Fibroblast of the aortic adventitia (primary cell): ENCODE measurements at places on chromosomes 6 and 20. TPM values are rescaled to one million over a fixed set of nuclear protein-coding genes. Genes with fewer than 3 reads are reported as not detected.
A peak's percentile ranks its signal among the peaks of the same experiment; 100 is the strongest.

- peak; percentile 67 for DNase-seq
Measured at GRCh38 chr6:79188885-79189480, 45.5 kb downstream of the HMGN3 start.

- DNase-seq: no peak
Measured at GRCh38 chr6:25447570-25447929, 168.4 kb downstream of the CARMIL1 start.

- DNase-seq: no peak
Measured at GRCh38 chr6:24833711-24834386, 35.1 kb upstream of the ARMH2 start.

GRCh38 chr20:843912-844311 lies 10.4 kb downstream of the FAM110A start:
- DNase-seq: no peak

GRCh38 chr6:150266963-150267685 lies 101.7 kb upstream of the IYD start:
- DNase-seq: peak; percentile 83

DNA sequence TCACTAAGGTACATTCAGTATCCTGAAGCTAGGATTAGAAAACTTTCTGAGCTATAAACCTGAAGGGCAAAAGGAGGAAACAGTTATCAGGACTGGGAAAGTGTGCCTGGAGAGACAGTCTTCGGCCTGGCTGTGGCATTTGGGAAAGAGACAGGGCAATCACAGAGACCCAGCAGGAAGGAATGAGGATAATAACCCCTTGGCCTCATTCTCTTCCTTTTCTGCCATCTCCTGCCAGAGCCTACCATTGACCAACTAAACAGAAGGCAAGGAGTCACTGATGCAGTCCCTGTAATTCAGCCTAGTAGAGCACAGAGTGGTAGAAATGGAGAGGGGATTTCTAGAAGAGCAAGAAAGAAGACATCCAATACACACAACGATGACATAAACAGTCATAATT lies 359.4 kb downstream of the HDGFL1 start:
- DNase-seq: no peak

DNA sequence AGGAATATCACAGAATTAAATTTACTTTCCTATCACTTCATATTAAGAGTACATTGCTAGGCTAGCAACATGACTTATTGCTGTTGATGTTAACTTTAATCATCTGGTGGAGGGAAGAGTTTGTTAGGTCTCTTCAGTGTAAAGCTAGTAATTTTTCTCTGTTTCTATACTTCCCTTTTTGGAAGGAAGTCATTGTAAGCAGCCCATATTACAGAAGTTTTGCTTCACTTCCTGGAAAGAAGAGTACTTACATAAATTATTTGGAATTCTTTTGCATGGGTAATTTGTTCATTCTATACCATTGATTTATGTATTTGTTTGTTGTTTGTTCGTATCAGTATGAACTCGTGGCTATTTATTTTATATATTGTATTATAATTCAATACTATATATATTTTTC lies 405.2 kb downstream of the RFPL4B start:
- no peak for DNase-seq

DNA sequence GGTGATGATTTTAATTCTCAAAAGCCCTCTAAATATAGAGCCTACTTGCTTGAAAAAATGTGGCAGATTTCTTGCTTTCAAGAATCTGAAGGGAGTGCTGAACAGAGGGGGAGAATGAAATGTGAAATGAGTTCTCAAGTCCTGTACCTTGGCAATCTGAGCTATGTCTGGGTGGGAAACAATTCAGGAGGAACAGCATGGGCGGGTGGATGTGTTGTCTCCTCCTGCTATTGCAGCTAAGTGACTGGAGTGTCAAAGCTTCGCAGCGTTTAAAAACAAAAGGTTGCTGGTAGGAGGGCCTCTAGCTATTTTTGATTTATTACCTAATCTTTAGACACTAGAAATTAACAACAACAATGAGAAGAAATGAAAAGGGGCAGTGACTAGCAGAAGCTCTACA lies 102.5 kb upstream of the ARG1 start:
- DNase-seq: no peak

GRCh38 chr20:17534077-17534476 lies 2.9 kb upstream of the BFSP1 start:
- DNase-seq: no peak

DNA sequence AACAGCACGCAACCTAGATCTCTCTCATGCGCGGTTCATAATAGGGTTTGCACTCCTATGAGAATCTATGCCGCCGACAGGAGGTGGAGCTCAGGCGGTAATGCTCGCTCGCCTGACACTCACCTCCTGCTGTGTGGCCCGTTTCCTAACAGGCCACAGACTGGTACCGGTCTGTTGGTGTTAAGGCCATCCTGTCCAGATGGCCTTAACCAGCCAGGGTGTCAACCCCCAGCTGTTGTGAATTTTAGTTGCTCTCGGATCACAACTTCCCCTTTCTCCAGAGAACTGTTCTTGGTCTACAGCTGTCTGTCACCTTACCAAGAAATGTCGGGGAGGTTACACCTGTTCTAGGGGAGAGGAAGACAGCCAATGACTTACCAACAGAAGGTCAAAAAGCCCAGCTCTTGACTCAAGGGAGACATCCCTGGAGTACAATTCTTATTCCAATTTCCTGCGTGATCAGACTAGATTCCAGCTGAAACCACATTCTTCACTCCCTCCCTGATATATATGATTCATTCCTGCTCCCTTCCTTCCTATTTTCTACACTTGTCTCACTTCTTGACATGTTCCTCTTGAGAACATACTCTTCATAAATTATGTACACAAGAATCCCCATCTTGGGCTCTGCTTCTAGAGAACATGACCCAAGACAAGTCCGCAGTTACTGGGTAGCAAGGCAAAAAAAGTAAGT lies 23.1 kb upstream of the DNAAF9 start:
- no peak for DNase-seq

- peak; percentile 73 for DNase-seq
Measured at GRCh38 chr20:5078399-5078958, 41.3 kb downstream of the PCNA start.

- no peak for DNase-seq
Measured at GRCh38 chr6:33206027-33206863, 1.8 kb downstream of the HSD17B8 start.

GRCh38 chr6:134956676-134957075 lies 6.8 kb upstream of the ALDH8A1 start:
- no peak for DNase-seq

DNA sequence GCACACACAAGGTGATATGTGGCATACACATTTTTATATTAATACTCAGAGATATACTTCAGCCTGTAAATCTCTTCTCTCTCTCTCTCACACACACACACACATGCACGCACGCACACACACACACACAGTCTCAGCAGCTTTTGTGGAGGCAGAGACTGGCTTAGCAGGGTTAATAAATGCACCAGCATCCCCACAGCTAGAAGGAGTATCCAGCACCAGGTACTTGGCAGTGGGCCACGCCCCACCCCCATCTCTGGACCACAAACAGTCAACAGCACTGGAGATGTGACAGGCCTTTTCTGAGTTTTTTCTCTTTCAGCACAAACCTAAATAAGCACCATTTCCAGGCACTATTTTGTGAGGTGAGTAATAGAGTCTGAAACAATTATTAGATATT lies 47.3 kb upstream of the LRFN2 start:
- no peak for DNase-seq

Gene HLA-G
- not detected in 2 replicates for total RNA-seq

Gene BPI
- 1.4 TPM in 1 of 2 replicates, not detected in the other for total RNA-seq

Gene BEND3
- 1.9 and 2.1 TPM in 2 replicates for total RNA-seq

Gene RNF146
- 55.6 and 66.2 TPM in 2 replicates for total RNA-seq

Gene WFDC2
- not detected in 2 replicates for total RNA-seq
